Activated CD4-positive, alpha-beta T cell treated with anti-CD3 and anti-CD28 coated beads for 36 hours (primary cell): ENCODE measurements at places on chromosomes 4 and X.

DNA sequence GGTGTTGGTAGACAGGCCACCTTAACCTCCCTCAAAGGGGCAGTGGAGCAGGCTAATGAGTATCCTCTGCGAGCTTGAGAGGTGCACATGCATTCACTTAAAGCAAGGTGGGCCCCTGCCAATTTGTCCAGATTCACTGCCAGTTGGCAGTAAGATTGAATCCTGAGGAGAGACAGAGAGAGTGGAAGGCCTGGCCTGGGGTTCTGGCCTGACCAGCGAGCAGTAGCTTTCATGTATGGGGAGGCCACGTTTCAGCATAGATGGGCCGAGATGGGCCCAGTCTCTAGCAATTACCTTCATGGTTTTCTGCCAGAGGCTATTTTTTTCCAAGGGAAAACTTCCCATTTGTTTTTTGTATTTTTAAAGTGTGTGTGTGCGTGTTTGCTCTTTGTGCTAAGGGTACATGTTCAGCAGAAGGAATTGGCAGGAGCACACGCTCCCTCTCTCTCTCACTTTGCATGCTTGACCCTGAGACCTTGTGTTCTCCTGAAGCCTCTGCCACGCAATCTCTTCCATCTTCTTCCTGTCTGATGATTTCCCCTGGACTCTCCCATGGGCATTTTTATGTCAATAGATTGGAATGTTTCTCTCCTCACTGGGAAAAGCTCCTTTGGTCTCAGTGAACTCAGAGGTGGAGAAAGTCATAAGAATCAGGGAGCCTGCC, 215.8 kb upstream of the SFRP2 start:
- H3K27me3 ChIP-seq: peaks cover 6% of the 10 kb centered on the region
- no peak overlapping the region for H3K27ac ChIP-seq
- H3K36me3 ChIP-seq: no peaks in the 10 kb centered on the region
- H3K4me3 ChIP-seq: no peak overlapping the region
- no peak for DNase-seq
- H3K4me1 ChIP-seq: no peaks in the 10 kb centered on the region

GRCh38 chrX:147893741-147894140, 18.0 kb upstream of the FMR1 start:
- H3K4me1 ChIP-seq: no peaks in the 10 kb centered on the region
- H3K4me3 ChIP-seq: no peak overlapping the region
- DNase-seq: no peak
- H3K27ac ChIP-seq: no peak overlapping the region
- peaks cover 5% of the 10 kb centered on the region for H3K27me3 ChIP-seq

DNA sequence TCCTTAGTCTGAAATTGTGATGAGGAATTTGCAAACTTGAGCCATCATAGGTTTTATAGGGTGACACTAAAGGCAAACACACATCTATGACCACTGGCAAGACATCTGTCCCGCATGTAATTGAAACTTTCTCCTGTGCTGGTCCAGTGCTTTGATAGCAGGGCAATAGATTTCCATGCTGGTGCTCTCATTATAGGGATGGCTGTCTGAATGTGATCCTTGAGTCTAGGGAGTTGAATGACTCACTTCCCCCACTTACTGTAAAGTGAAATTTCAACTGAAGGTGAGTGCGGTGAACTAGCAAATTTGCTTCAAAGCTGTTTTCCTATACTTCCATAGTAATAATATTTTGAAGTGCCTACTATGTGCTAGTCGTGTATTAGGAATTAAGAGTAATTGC, 1630.0 kb downstream of the STIM2 start:
- no peak for DNase-seq
- H3K4me3 ChIP-seq: no peak overlapping the region
- no peaks in the 10 kb centered on the region for H3K27me3 ChIP-seq

DNA sequence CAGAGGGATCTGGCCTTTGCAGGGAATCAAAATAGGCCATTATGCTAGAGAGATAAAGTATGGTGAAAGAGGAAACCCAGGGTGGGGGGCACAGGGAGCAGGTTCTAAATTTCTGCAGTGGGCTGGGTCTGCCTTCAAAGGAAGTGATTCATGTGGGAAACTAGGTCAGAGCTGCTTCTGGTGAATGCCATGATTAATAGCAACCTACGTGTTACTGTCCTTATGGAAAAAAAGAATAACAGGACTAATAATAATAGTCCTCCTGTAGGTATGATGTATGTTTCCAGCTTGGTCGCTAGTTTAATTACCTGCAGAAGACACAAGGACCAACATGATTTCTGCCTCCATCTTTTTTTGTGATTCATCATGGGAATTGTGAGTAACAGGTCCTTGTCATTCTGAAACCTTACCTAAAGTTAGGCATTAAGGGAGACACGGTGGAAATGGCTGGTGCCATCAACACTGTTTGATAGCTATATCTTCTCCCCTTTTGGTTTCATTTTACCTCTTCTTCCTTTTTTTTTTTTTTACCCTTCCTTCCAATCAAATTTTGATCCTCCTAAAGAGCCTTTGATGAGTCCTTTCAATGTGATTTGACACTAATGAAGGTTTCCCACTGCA, 180.4 kb downstream of the CPEB2 start:
- peak overlapping the region; percentile 82 for H3K27ac ChIP-seq
- DNase-seq: peak; percentile 54
- peaks cover 15% of the 10 kb centered on the region for H3K4me1 ChIP-seq
- peak overlapping the region; percentile 13 for H3K4me3 ChIP-seq
- no peaks in the 10 kb centered on the region for H3K36me3 ChIP-seq
- no peaks in the 10 kb centered on the region for H3K27me3 ChIP-seq

DNA sequence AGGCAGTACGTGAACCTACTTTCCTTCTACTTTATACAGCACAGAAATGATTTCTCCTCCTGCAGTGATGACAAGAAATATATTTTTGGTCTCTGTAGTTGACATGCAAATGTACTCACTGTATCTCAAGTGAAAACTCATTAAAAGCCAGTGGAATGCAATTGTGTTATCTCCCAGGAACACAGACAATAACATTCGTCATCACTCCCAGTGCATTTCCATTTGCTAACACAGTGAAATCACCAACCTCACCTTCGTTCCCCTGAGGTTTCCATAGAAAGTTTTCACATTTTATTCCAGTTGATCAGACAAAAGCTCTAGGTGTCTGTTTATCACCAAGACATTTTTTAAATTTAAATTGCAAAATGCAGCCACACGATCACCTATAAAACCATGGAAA, 2.5 kb upstream of the SPANXD start:
- H3K4me1 ChIP-seq: no peaks in the 10 kb centered on the region
- H3K4me3 ChIP-seq: no peak overlapping the region
- DNase-seq: no peak

GRCh38 chr4:38671592-38671940, 7.6 kb downstream of the KLF3 start:
- peak overlapping the region; percentile 58 for H3K4me3 ChIP-seq
- H3K36me3 ChIP-seq: peaks cover 3% of the 10 kb centered on the region
- peak; percentile 49 for DNase-seq
- H3K4me1 ChIP-seq: peaks cover 91% of the 10 kb centered on the region
- H3K27me3 ChIP-seq: no peaks in the 10 kb centered on the region

DNA sequence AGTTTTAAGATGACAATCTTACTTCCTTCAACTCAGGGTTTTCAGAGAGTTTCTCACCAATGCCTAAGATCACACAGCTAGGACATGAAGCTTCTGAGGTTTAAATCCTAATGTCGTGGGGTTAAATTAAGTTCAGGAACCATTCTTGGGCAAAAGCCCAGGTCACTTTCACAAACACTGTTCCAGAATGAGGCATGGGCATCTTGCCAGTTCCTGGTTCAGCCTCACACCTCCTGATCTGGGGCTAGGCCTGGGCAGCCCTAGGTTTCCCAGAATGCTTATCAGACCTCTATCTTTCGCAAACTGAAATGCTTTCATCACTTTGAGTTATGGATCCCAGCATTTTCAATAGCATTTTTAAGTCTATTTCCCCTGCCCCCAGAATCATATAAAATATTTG, 224.8 kb upstream of the EDA2R start:
- DNase-seq: no peak
- no peaks in the 10 kb centered on the region for H3K4me1 ChIP-seq
- H3K4me3 ChIP-seq: no peak overlapping the region
- no peaks in the 10 kb centered on the region for H3K36me3 ChIP-seq
- no peaks in the 10 kb centered on the region for H3K27me3 ChIP-seq
- no peak overlapping the region for H3K27ac ChIP-seq

GRCh38 chr4:1305781-1306455, 16.2 kb downstream of the MAEA start:
- no peaks in the 10 kb centered on the region for H3K27me3 ChIP-seq
- DNase-seq: peak; percentile 64
- H3K4me3 ChIP-seq: no peak overlapping the region
- H3K4me1 ChIP-seq: peaks cover 60% of the 10 kb centered on the region
- peaks cover 19% of the 10 kb centered on the region for H3K36me3 ChIP-seq
- peak overlapping the region; percentile 72 for H3K27ac ChIP-seq

GRCh38 chr4:156790866-156791265, 180.7 kb downstream of the PDGFC start:
- no peaks in the 10 kb centered on the region for H3K27me3 ChIP-seq
- DNase-seq: no peak
- H3K27ac ChIP-seq: no peak overlapping the region
- H3K4me3 ChIP-seq: no peak overlapping the region

- H3K27me3 ChIP-seq: peaks cover 1% of the 10 kb centered on the region
- H3K4me1 ChIP-seq: no peaks in the 10 kb centered on the region
- no peak overlapping the region for H3K27ac ChIP-seq
- H3K4me3 ChIP-seq: no peak overlapping the region
- H3K36me3 ChIP-seq: no peaks in the 10 kb centered on the region
- DNase-seq: no peak
Measured at GRCh38 chrX:109936598-109936997, 66.3 kb upstream of the TMEM164 start.

- H3K4me1 ChIP-seq: no peaks in the 10 kb centered on the region
- H3K27me3 ChIP-seq: peaks cover 4% of the 10 kb centered on the region
- H3K4me3 ChIP-seq: no peak overlapping the region
- no peak overlapping the region for H3K27ac ChIP-seq
Measured at GRCh38 chrX:130543603-130544325, 142.0 kb downstream of the RBMX2 start.
